C1 segment of cervical spinal cord (tissue), 14 donors: ENCODE measurements at places on chromosomes 12 and 14.

- DNase-seq: no peak
Measured at GRCh38 chr12:106130474-106131113, 8.2 kb downstream of the NUAK1 start.

DNA sequence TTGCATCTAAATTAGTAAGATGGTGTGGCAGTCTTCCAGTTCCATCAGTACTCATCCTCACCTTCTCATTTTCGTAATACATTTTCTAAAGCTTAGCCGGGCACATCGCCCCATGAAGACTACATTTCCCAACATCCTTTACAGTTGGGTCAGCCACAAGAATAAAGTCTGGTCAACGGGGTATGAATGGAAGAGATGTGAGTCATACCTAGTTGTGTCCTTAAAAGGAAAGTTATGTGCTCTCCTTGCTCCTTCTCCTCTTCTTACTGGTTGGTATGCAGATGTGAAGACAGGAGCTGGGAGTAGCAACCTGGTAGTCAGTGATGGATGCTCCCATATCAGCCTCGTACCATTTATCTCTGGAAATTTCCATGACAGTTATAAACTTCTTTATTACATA lies 35.9 kb upstream of the EGLN3 start:
- DNase-seq: no peak

GRCh38 chr12:71460850-71461609 lies 21.4 kb downstream of the LGR5 start:
- DNase-seq: no peak

DNA sequence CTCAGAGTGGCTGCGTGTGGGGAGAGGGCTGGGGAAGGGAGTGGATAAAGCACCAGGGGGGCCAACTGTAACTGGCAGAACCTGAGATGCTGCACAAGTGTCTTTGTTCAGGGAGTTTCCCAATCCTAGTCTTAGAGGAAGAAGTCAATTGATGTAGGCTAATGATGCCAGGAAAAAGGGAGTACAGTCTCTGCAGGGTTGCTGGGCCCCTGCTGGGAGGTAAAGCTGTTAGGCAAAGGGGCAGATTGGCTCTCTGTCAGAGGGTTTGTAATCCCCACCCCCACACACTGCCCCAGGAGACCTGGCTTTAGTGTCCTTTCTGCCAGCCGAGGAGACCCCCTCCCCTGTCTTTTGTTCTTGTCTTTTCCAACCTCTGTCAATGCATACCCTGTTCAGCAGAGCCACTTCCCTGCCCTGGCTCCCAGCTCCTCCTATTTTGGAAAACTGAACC lies 178.4 kb downstream of the KCNA5 start:
- no peak for DNase-seq

DNA sequence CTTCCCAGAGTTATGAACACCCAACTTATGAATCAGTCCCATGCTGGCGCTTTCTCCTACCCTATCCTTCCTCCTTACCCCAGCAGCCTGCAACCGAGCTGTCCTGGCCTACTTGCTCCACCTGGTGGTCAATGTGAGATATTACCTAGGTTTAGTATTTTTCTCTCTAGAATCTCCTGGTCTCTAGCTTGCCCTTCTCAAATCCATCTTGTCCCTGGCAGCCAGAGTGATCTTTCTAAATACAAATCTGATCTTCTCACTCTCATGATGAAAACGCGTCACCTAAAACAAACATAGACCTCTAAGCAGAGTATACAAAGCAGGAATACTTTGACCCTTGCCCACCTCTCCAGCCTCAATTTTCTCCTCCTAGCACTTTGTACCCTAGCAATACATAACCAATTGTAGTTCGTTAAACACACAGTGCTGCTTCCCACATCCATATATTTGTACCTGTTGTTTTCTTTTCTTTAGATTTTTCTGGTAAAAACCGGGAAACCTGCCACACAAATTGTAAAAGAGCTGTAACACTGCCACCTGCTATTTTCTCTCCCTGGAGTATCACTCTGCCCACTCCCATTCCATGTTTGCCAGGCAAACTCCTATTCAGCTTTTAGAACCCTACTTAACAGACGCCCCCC lies 20.0 kb upstream of the TCP11L2 start:
- DNase-seq: no peak

- DNase-seq: no peak
Measured at GRCh38 chr12:48786591-48787544, 2.0 kb downstream of the ADCY6 start.

DNA sequence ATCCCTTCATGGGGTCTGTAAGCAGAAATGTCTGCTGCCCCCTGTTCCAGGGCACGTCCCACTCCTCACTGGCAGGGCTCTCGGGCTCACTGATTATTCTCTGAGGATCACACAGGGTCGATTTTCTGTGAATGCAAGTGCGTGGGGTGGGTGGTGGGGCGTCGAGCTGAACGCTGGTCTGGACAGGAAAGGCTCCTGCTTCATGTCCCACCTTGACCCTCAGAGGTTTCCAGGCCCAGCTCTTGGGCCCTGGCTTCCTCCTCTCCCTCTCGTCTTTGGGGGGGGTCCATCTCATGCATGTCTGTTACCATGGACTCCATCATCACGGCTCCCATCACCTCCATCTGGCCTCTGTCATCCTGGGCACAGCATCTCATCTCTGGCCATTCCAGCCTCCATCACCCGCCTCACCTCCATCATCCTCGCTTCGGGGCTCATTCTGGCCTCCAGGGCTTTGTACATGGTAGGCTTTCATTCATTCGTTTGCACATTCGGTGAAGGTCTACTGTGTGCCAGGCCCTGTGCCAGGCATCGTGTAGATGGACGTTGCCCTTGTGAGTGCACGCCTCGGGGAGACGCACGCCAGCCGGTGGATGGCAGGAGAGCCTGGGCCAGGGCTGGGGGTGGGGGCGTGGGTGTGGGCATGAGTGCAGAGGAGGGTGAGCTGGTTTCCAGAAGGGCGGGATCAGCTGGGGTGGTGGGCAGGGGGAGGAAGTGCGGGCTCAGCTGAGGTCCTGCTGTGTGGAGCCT lies 34.7 kb downstream of the RTL1 start:
- no peak for DNase-seq

DNA sequence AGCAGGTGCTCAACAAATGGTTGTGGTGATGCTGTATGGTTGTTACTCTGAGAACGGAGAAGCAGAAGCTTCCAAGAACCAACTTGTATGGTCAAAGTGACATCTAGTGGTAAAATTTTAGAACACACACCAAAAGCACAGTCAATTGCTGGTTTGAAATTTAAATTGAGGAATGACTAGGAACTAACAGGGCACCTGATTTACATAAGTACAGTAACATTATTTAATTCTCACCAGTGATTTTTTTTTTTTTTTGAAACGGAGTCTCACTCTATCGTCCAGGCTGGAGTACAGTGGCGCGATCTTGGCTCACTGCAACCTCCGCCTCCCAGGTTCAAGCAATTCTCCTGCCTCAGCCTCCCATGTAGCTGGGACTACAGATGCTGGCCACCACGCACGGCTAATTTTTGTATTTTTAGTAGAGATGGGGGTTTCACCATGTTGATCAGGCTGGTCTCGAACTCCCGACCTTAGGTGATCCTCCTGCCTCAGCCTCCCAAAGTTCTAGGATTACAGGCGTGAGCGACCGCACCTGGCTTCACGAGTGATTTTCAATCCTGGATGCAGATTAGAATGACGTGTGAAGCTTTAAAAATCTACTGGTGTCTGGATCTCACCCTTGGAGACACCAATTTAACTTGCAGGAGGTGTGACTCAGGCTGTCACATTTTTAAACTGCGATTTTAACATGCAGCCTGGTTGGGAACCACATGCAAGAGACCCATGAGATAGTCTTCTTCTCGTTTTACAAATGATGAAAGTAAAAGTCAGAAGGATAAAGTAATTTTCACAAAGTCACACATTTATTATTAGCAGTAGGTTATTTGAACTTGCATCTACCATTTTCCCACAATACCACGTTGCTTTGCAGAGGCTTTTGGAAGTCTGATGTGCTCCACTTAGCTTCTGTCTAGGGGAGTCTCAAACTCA lies 14.1 kb upstream of the NUMB start:
- no peak for DNase-seq

GRCh38 chr12:108382437-108382801 lies 43.3 kb upstream of the CMKLR1 start:
- DNase-seq: no peak
